DND-41 (cell line): ENCODE measurements at places on chromosomes 1 and 21.

GRCh38 chr1:100796046-100796445 lies 76.5 kb downstream of the VCAM1 start:
- H3K27me3 ChIP-seq = no peaks in the 10 kb centered on the region
- H3K4me1 ChIP-seq = no peaks in the 10 kb centered on the region
- DNase-seq = no peak

GRCh38 chr1:110674337-110675059 lies at the start of gene KCNA3:
TSS of gene KCNA3 (minus strand) at chr1:110674940. CDS start at chr1:110674809, 131 bp downstream.
- H3K27ac ChIP-seq = peak within 1 kb of the TSS; percentile 86
- DNase-seq = peak; percentile 51
- H3K4me3 ChIP-seq = peak within 1 kb of the TSS; percentile 56

GRCh38 chr1:43358121-43358745 lies 548 bp upstream of the CDC20 start:
- H3K27me3 ChIP-seq = no peaks in the 10 kb centered on the region
- DNase-seq = peak; percentile 26
- H3K4me1 ChIP-seq = peaks cover 36% of the 10 kb centered on the region
- peaks cover 44% of the 10 kb centered on the region for H3K36me3 ChIP-seq
- peak overlapping the region; percentile 87 for H3K27ac ChIP-seq
- peak overlapping the region; percentile 68 for H3K4me3 ChIP-seq

DNA sequence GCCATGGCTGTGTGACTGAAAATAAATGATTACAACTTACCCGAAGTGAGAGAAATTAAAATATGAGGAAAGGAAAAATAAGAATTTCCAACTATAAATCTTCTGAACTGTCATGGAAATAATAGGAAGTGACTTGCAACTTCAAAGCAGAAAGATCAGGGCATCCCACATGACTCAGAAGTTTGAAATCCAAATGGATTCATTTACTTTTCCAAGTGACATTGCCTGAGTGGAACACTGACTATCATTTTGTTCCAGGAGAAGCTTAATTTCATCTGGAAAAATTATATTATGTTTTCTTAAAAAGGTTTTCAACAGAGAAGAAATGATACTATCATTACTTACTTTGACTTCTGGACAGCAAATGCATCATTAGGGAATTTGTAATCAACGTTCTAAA lies 110.8 kb downstream of the GREM2 start:
- H3K27ac ChIP-seq = no peak overlapping the region
- no peaks in the 10 kb centered on the region for H3K36me3 ChIP-seq
- no peak overlapping the region for H3K4me3 ChIP-seq
- H3K4me1 ChIP-seq = peaks cover 12% of the 10 kb centered on the region
- no peaks in the 10 kb centered on the region for H3K27me3 ChIP-seq

- no peak for DNase-seq
- no peaks in the 10 kb centered on the region for H3K4me1 ChIP-seq
- H3K36me3 ChIP-seq = no peaks in the 10 kb centered on the region
- H3K27ac ChIP-seq = no peak overlapping the region
- no peaks in the 10 kb centered on the region for H3K27me3 ChIP-seq
- no peak overlapping the region for H3K4me3 ChIP-seq
These were observed 358.0 kb downstream of the BRINP3 start for GRCh38 chr1:190119683-190120082.

GRCh38 chr1:116033322-116033721 lies 57.0 kb downstream of the SLC22A15 start:
- H3K4me3 ChIP-seq = no peak overlapping the region
- peaks cover 21% of the 10 kb centered on the region for H3K27me3 ChIP-seq
- DNase-seq = no peak
- no peaks in the 10 kb centered on the region for H3K4me1 ChIP-seq
- no peaks in the 10 kb centered on the region for H3K36me3 ChIP-seq

- H3K4me3 ChIP-seq = no peak overlapping the region
- H3K27ac ChIP-seq = no peak overlapping the region
- no peaks in the 10 kb centered on the region for H3K4me1 ChIP-seq
- H3K36me3 ChIP-seq = no peaks in the 10 kb centered on the region
- DNase-seq = no peak
- no peaks in the 10 kb centered on the region for H3K27me3 ChIP-seq
These were observed 39.6 kb upstream of the PBX1 start for GRCh38 chr1:164519426-164519825.

DNA sequence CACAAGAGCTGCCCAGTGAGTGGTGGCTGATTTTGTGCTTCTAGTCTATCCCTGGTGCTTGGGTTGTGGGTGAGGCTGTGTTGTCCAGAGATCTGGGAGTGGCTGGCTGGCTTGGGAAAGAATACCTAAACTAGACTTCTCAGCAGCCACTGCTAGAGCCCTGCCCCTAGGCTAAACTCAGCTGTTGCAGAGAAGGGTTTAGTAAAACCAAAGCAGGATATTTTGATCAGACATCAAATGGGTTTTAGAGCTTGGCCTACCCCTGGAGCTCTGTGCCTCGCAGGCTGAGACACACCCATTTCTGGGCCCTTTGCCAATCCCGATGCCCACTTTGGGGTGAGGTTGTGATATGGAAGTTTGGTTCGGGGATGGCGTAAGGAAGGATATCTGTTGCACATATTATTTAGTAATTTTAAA lies 88.5 kb downstream of the UCK2 start:
- no peaks in the 10 kb centered on the region for H3K4me1 ChIP-seq
- H3K36me3 ChIP-seq = peaks cover 12% of the 10 kb centered on the region
- no peaks in the 10 kb centered on the region for H3K27me3 ChIP-seq
- no peak overlapping the region for H3K27ac ChIP-seq
- no peak for DNase-seq

- H3K27me3 ChIP-seq = no peaks in the 10 kb centered on the region
- H3K4me1 ChIP-seq = no peaks in the 10 kb centered on the region
- no peaks in the 10 kb centered on the region for H3K36me3 ChIP-seq
- DNase-seq = no peak
These were observed 199.8 kb downstream of the ST6GALNAC3 start for GRCh38 chr1:76274302-76274701.

GRCh38 chr1:175422156-175422555 lies 229.6 kb upstream of the KIAA0040 start:
- H3K36me3 ChIP-seq = no peaks in the 10 kb centered on the region
- H3K4me1 ChIP-seq = no peaks in the 10 kb centered on the region
- H3K4me3 ChIP-seq = no peak overlapping the region
- no peak overlapping the region for H3K27ac ChIP-seq

GRCh38 chr1:56394298-56394697 lies 185.1 kb downstream of the PLPP3 start:
- H3K36me3 ChIP-seq = no peaks in the 10 kb centered on the region
- no peak overlapping the region for H3K4me3 ChIP-seq
- no peaks in the 10 kb centered on the region for H3K27me3 ChIP-seq
- no peak for DNase-seq
- H3K27ac ChIP-seq = no peak overlapping the region
- no peaks in the 10 kb centered on the region for H3K4me1 ChIP-seq

GRCh38 chr1:235468970-235469369 lies 35.3 kb downstream of the B3GALNT2 start:
- peaks cover 35% of the 10 kb centered on the region; the same call in 1 of the 2 replicates for H3K36me3 ChIP-seq
- H3K4me1 ChIP-seq = no peaks in the 10 kb centered on the region
- no peak overlapping the region for H3K27ac ChIP-seq
- no peaks in the 10 kb centered on the region for H3K27me3 ChIP-seq
- no peak overlapping the region for H3K4me3 ChIP-seq
- no peak for DNase-seq

DNA sequence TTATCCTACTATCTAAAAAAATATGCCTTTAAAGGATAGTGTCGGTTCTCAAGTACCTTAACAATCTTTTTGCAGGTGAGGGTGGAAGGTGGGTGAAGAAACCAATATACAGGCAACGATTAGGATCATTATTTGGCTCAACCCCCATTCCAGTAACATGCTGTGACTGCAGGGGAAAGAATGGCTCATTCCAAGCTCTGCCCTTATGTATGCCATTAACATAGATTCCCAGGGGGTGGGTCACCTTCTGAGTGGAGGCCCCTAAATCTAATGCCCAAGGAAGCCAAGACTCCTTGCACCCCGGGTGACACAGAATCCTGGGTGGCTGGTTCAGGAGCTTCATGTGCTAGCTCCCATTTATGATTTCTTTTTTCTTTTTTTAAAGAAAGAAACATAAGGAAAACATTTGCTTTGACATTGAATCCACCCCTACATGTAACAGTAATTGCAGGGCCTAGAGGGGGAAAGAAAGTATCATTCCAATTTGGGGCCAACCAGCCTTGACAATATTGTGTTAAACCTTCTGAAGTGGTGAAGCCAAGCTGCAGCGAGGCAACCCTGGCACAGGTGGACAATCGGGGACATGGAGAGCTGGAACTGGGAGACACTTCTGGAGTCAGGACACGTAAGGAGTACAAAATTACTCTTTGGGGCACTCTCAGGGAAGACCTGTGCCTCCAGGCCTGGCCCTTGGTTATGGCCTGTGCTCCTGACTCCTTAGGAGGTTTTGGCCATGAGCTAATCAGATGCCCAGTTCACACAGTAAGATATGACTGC lies 200.3 kb downstream of the PBX1 start:
- no peak overlapping the region for H3K4me3 ChIP-seq
- H3K27ac ChIP-seq = no peak overlapping the region
- H3K27me3 ChIP-seq = no peaks in the 10 kb centered on the region

DNA sequence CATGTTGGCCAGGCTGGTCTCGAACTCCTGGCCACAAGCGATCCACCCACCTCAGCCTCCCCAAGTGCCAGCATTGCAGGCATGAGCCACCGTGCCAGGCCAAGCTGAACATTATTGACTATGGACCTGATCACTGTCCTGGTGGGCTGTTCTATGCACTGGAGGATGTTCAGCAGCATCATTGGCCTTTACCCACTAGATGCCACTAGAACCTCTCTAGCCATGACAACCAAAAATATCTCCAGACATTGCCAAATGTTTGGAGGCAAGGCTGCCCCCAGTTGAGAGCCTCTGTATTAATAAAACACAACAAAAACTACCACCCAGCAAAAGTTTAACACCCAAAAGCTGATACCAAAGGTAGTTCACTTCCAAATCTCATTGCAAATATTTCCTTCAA lies 110.8 kb upstream of the SOD1 start:
- no peak overlapping the region for H3K27ac ChIP-seq
- H3K36me3 ChIP-seq = no peaks in the 10 kb centered on the region
- H3K4me3 ChIP-seq = no peak overlapping the region
- no peaks in the 10 kb centered on the region for H3K4me1 ChIP-seq

GRCh38 chr1:102919659-102920058 lies 188.7 kb downstream of the COL11A1 start:
- no peaks in the 10 kb centered on the region for H3K4me1 ChIP-seq
- H3K27me3 ChIP-seq = no peaks in the 10 kb centered on the region
- no peak overlapping the region for H3K27ac ChIP-seq
- no peak for DNase-seq
- H3K36me3 ChIP-seq = no peaks in the 10 kb centered on the region

DNA sequence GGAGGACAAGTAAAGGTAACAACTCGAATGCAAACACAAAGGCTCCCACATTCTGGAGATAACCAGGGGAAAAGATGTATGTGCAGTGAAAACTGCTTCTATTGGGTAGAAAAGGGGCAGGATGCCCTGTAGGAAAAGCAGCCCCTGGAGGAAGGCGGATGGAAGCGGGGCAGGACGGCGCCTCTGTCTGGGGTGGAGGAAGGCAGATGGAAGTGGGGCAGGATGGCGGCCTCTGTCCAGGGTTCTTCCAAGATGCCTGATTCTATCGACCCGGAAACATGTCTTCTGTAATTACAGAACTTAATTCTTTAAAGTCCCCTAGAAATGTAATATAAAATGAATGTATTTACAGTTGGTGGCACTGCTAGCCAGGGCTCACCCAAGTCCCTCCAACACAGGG lies 24.0 kb upstream of the LRRC47 start:
- H3K4me1 ChIP-seq = no peaks in the 10 kb centered on the region
- no peak overlapping the region for H3K4me3 ChIP-seq
- H3K27ac ChIP-seq = no peak overlapping the region
- no peaks in the 10 kb centered on the region for H3K27me3 ChIP-seq
- no peak for DNase-seq

- no peak for DNase-seq
- H3K4me1 ChIP-seq = no peaks in the 10 kb centered on the region
- no peaks in the 10 kb centered on the region for H3K36me3 ChIP-seq
- H3K27ac ChIP-seq = no peak overlapping the region
These were observed 153.1 kb upstream of the CXADR start for GRCh38 chr21:17359781-17360180.

GRCh38 chr1:209506101-209506500 lies 77.4 kb upstream of the CAMK1G start:
- no peaks in the 10 kb centered on the region for H3K36me3 ChIP-seq
- H3K4me1 ChIP-seq = no peaks in the 10 kb centered on the region
- H3K4me3 ChIP-seq = no peak overlapping the region
- no peaks in the 10 kb centered on the region for H3K27me3 ChIP-seq
